CD4-positive, alpha-beta T cell treated with Interleukin-1 beta for 1 hour (primary cell): ENCODE measurements at places on chromosomes 4 and X.

DNA sequence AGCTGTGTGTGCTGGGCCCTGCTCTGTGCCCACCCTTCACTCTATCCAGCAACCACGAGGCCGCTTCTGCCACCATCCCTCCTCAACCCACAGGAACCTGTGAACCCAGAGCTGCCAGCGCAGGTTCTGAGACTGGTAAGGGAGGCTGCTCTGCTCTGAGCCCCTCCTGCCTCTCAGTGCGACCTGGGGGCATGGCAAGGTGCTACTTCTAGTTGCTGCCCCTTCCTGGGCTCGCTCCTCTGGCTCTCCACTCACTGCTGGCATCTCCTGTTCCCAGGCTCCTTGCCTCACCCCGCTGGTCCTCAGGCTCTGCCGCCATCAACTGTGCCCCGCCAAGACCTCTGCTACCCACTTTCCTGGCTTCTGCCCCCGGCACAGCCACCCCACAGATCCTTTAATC lies 39.3 kb downstream of the RNF212 start:
- DNase-seq: no peak

DNA sequence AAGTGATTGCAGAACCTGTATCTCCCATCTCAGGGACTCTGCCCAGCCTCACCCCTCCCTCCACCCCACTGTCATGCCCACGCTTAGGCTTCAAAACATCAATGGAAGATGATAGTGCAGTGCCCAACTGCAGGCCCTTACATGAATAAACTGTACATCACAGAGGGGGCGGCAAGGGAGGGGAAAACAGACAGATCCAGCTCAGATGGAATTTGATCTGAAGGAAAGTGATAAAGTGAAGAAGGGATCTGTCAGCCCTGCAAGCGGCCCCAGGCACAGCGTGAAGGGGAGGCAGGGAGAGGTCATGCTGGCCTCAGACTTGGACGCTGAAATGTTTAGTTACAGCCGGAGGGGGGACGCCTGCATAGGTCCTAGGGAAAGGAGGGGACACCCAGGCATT lies 38.5 kb downstream of the GYG2 start:
- DNase-seq: no peak

DNA sequence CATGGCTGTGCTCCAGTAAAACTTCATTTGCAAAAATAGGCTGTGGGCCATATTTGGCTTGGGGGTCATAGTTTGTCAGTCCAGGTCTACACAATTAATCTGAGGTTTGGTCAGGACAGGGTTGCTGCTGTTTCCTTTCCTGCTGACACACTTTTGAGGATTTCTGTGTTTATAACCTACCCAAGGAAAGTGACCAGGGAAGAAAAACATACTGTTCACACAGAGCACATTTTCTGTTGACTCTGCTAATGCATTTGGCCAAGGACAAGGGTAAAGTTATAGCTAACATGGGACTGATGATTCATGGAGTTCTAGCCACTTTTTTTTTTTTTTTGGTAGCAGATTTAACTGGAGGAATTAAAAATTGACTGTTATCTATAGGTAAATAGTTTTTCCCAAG lies 43.9 kb upstream of the GEMIN8 start:
- no peak for DNase-seq

GRCh38 chr4:7238300-7238960 lies 46.1 kb downstream of the SORCS2 start:
- DNase-seq: no peak

DNA sequence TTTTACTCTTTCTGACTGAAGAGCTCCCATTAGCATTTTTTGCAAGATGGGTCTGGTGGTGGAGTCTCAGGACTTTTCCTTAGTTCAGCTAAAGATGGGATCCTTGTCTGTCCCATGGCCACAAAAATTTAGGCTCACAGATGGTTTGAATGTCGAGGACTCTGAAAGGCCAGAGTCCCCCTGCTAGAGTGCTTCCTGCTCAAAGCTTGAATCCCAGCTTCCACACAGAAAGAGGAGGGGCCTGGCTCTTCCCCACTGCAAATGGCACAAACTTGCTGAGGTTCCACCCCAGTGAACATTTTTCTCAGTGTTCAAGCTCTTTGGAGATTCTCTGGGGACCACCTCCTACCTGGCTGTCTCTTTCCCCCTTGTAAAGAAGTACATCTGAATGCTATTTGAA lies 64.7 kb upstream of the UGT2B15 start:
- DNase-seq: no peak

- DNase-seq: no peak
Observed at GRCh38 chrX:15718283-15718970, 19.6 kb upstream of the CA5B start.

DNA sequence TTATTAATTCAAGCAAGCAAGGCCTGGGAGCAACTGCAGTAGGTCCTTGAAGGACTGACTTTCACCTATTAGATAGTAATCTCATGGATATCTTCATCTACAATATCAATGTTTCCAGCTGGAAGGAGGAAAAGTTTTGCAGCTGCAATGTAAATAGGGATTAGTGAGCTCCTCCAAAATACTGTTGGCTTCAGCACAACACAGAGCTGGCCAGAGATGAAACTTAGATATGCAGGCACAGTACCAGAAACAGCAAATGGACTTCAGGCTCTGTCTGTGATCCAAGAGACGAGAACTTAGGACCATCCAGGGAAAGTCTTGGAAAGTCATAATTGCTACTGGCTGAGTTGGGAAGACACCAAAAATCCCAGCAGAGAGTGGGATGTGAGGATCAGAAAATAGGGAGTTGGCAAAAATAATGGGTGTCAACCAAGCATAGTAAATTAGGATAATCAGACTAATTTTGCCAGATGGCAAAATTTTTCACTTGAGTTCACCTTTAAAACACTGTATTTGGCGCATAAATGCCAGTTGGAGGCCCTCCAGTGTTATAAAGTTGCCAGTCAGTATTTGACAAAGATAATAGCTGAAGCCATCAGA lies 57.5 kb downstream of the PARM1 start:
- DNase-seq: no peak

- DNase-seq: no peak
Observed at GRCh38 chr4:159766241-159766640, 663.4 kb downstream of the RAPGEF2 start.

- DNase-seq: no peak
Observed at GRCh38 chr4:85938062-85938461, 421.8 kb downstream of the MAPK10 start.

- DNase-seq: no peak
Observed at GRCh38 chr4:96352051-96352517, 512.2 kb downstream of the PDHA2 start.

DNA sequence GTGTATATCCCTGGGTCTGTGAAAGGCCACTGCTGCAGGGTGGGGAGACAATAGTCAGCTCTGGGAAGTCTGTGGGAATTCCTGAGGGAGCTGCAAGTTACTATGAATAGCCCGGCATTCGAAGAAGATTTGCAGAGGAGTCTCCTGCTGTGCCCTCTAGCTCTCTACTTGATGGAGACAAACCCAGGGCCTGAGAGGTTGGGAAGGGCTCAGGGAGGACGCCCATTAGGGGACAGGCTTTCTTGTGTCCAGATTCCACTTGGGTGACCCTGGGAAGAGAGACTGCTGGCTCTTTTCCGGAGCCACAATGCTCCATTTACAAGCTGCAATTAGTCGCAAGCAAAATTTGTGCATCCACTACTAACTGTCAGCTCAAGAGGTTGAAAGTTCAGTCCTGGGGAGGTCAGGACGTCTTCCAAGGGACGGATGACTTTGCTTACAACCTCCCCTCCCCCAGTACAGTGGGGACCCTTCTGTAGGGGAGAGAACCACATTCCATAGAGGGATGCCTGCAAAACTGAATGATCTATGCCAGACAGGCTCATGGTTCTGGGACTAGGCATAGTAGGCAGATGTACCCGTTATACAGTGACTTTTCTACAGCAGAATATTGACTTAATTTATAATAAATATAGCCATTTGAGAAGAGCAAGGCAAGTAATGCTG lies 48.2 kb upstream of the PHOX2B start:
- no peak for DNase-seq

- no peak for DNase-seq
Observed at GRCh38 chr4:16858275-16858752, 40.1 kb downstream of the LDB2 start.

DNA sequence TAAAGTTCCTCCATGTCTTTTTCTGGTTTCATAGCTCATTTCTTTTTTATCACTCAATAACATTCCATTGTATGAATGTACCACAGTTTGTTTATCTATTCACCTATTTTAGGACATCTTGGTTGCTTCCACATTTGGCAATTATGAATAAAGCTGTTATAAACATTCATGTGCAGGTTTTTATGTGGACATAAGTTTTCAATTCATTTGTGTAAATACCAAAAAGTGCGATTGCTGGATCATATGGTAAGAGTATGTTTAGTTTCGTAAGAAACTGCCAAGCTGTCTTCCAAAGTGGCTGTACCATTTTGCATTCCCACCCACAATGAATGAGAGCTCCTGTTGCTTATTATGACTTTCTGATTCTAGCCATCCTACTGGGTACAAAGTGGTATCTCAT lies 36.3 kb upstream of the ZFX start:
- DNase-seq: no peak

DNA sequence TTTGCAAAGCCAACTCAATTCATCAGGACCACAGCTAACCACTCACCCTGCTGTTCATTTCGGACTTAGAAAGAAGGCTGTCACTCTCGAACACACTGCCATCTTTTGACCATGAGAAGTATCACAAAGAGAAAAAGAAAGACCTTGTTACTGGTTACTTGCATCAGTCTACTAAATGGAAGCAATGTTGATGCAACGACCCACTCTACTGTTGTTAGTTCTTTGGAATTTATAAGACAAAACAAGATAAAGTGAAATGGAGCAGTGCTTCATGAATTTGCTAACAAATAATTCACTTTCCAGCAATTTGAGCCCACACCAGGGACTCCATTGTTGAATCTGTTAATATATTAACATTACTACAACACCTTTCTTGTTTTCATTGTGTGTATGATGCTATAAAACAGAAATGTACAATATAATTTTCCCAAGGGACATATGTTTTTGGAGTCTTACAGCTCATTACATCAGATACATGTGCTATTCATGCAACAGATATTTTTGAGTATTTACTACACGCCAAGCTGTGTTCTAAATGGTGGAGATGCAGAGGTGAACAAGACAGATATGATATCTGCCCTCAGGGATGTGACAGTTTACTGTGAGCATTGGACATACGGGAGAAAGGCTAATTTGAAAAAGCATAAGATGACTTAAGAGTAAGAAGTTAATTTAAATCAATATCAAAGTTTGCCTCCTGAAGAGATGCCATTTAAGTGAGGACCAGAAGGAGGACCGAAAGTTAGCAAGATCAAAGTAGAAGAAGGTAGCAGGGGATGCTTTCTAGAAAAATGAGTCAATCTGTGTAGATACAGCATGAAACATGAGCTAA lies 87.2 kb downstream of the AREG start:
- DNase-seq: no peak

- DNase-seq: no peak
Observed at GRCh38 chr4:165610679-165611437, 232.1 kb downstream of the CPE start.

DNA sequence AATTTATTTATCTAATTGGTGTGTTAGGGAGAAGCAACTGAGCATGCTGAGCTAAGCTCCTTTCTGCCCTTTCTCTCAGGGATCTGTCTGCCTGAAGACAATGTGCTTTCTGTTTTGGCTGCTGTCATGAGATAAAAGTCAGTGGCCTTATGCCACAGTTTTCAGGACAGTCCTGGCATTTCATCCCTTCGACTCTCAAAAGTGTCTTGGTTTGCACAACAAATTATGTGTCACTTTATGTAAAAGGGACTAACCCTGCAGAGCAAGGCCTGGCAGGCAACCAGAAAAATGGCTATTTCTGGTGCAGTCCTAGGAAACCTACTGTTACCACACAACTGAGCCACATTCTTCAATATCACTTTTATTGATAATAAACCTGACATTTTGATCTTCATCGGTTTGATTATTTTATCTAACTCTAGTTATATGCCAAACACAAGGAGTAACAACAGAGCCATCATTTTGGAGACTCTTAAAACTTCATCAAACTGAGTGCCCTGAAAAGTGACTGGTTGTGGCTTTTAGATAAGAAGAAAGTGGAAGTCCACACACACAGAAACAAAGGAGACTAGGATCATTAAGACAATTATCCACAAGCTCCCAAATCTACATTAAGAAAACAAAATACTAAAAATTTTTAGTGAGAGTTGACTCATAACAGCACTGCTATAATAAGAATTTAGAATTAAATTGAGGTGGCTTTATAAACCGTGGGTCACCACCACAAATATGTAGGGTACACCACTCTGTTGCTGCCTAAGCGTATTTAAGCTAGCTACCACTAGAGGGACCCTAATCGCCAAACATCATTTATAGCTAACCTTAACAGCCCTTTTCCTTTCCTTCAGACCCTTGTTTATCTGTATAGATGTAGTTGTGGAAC lies 95.9 kb upstream of the PTPN13 start:
- DNase-seq: no peak

- no peak for DNase-seq
Observed at GRCh38 chr4:22778547-22779163, 85.9 kb downstream of the GBA3 start.

DNA sequence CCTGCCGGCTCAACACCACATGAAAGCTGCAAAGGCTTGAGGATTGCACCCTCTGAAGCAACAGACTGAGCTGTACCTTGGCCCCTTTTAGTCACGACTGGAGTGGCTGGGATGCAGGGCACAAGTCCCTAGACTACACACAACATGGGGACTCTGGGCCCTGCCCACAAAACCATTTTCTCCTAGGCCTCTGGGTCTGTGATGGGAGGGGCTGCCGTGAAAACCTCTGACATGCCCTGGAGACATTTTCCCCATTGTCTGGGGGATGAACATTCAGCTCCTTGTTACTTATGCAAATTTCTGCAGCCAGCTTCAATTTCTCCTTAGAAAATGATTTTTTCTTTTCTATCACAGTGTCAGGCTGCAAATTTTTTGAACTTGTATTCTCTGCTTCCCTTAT lies 123.5 kb upstream of the SMARCAD1 start:
- DNase-seq: no peak

DNA sequence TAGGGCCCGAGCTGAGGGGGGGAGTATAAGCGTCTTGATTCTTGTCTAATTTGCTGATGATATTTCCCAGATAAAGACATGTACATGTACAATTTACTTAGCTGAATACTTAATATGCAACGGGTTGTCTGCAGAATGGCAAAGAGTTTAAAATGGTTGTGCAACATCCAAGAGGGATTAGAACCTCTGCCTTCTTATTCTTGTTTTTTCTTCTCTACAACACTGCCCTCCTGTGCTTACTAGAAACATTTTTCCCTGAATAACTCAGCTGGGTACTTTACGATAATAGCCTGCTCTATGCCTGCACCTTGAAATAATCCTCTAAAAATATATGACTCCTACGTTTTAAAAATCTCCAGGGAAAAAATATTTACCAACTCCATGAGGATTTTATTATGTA lies 41.8 kb downstream of the INTS12 start:
- DNase-seq: no peak

GRCh38 chrX:71175531-71175930 lies 30.9 kb downstream of the NLGN3 start:
- DNase-seq: no peak

- no peak for DNase-seq
Observed at GRCh38 chr4:153018684-153019083, 82.6 kb downstream of the FHDC1 start.

- no peak for DNase-seq
Observed at GRCh38 chr4:6342530-6343293, 73.1 kb downstream of the WFS1 start.
